ENCODE measurements at places on chromosomes 4 and X.

DNA sequence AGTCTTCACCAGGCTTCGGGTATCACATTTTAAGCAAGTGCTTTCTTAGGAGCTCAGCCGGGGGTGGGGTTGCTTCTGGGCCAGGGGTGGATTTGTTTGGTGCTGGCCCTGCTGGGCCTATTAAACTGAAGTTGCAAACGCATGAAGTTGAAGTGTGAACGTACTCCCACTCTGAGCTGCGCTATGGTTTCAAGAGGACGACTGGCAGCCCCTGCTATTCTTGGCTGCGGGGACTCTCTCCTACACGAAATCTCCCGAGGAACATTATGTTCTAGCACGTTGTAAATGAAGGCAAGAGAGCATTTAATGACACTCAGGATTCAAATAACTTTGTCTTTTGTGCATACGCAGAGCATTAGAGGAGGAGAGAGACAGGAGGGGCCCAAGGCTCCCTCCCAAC lies 401.3 kb upstream of the BOD1L1 start:
- no peak for DNase-seq

DNA sequence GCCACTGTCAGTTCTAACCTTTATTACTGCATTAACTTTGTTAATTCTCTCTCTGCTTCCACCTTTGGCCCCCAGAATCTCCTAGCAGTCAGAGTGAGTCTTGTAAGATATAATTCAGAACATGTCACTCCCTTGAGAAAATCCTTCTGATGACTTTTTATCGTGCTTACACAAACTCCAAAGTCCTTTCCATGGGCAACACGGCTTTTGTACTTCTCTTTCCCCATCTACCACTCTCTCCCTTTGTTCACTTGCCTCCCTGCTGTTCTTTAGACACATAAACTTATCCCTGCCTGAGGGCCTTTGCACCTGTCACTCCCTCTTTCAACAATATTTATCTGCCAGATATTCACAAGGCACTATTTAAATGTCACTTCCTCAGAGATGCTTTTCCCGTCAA lies 64.8 kb downstream of the MAOB start:
- no peak for DNase-seq

DNA sequence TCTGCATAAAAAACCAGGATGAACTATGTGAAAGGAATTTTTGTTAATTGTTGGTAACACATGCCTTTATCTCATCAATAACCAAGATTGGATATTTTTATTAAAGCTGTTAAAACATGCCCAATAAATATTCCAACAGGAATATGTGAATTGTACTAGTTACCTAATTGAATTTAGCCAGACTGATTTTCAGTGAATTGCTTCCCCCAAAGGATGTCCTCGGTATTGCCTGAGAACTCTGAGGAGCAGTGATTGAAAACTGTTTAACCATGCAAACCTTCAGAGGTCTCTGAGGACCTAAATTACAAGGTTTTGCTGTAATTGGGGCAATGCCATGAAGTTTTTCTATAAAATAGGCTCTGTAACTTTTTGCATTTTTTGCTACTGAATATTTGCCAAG lies 66.6 kb downstream of the BLTP1 start:
- DNase-seq = no peak

DNA sequence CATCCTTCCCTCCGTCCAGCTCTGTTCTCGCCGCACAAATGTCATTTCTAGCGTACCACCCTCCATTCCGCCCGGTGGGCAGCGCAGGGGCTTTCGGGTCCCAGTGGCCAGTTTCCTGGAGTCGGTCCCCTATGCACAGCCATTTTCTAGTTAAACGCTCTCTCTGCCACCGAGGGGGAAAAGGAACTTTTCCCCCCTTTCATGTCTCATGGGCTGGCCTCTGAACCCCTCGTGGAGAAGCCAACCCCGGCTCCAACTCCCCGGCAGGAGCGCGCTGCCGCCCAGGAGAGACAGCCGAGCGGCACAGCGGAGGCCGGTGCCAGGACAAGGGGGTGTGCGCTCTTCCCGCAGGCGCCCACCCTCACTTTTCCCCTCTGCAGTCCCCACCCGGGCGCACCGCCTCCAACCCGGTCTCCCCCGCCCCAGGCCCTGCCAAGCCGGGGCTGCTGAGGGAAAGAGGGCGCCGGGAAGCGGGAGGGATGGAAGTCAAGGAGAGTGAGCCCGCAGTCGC lies 662 bp downstream of the APBB2 start:
- DNase-seq = no peak

DNA sequence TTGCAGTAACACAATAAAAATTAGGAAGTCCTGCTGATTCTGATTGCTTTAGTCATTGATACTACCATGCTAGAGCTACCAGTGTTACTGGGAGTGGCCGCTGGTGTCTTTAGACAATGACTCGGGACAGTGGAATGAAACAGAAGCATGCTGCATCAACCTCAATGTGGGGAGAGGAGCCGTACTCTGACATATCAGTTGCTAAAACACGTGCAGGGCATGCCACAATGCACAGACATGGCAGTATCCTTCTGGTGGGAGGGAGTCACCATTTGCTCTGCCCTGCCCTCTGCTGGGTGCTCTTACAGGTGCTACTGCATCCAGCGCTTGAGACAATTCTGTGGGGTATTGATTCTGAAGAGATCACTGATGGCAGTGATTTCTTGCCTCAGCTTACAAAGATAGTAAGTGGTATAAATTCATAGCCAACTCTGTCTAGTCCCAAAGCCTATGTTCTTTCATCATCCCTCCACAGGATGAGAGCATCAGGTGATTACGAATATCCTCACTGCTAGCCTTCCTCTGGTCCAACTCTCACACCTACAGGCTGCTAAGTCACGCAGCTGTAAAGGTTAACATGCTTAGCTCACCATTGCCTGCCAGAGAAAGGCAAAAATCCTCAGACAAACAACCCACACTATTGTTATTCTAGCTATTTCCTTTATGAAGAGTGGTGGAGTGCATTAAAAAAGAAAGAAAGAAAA lies 43.7 kb downstream of the NSG1 start:
- no peak for DNase-seq

GRCh38 chrX:121456315-121456714 lies 408.9 kb downstream of the GLUD2 start:
- no peak for DNase-seq

GRCh38 chr4:80539190-80539589 lies 203.7 kb downstream of the CFAP299 start:
- DNase-seq = no peak

GRCh38 chr4:20576861-20577260 lies 123.4 kb upstream of the PACRGL start:
- DNase-seq = no peak

DNA sequence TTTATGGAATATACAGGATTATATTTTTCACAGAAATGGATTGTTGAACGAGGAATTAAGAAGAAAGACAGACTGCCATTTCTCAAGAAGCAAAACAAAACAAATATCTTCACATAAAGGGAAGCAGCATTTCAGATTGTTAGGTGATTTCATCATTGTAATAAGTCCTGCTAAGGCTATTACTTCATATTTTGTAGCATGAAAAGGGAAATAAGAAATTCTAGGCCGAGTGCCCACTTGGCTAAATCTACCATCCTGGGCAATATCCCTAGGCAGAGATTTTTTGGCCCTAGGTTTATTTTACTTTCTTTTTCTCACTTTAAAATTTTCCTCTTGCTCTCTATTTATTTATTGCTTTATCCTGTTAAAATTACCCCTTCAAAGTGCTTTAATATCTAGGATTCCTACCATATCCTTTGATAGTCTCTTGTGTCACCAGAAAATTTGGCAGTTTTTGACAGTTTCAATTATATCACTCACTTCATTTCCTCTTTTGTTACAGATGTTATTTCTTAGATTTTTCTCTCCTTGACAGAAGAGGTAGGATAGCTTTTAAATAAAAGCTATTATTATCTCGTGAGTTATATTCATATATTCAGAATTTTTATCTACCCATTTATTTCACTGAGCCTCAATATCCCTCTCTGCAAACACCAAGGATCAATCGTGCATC lies 142.3 kb downstream of the PDGFC start:
- no peak for DNase-seq

GRCh38 chr4:152200511-152201333 lies 335.2 kb downstream of the FBXW7 start:
- DNase-seq = no peak

DNA sequence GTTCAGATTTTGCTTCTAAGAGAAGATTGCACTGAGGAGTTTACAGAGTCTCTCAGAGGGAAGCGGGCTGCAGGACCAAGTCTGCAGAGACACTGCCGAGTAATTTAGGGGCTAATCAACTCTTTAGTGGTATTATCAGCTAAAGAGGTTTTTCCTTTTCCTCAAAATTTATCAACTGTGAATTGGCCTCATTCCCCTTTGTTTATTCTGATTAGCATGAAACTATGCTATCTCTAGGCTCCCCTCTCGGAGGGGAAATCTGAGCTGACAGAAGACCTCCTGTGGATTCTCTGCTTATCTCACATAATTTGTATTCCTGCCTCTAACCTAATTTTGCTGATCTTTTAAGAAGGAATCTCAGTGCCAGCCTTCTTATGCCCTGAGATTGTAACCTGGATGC lies 201.0 kb downstream of the DCTD start:
- no peak for DNase-seq

DNA sequence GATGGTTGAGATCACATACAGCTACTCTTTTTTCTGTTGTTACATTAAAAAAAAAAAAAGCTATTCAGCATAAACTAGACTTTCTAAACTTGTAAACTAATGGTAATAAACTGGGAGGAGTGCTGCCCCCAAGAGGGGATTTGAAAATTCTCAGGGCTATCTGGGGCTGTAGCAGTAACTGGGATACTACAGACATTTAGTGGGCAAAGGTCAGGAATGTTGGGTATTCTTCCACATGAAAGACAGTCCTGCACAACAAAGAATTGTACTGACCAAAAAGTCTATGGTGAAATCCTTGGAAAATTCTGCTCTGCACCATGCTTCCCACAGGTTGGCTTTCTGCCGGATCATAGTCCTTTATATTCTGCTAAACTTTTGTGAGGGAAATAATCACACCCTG lies 232.6 kb upstream of the BOD1L1 start:
- no peak for DNase-seq

Measured in activated naive CD8-positive, alpha-beta T cell treated with anti-CD3 and anti-CD28 coated beads, Interleukin-2, amount 50 U/mL, for 16 hours (primary cell).